Stimulated activated memory B cell treated with anti-CD40 and anti-IgM and Interleukin-4, amounts not matched to agents 10 μg/mL and 1 μg/mL and 100 μg/mL, for 72 hours (primary cell): ENCODE measurements at places on chromosomes 4 and X.
A peak's percentile ranks its signal among the peaks of the same experiment; 100 is the strongest.

GRCh38 chrX:538311-538710 lies 92.3 kb upstream of the SHOX start:
- H3K4me3 ChIP-seq = no peak overlapping the region
- H3K4me1 ChIP-seq = no peaks in the 10 kb centered on the region
- H3K27me3 ChIP-seq = peaks cover 11% of the 10 kb centered on the region
- no peak overlapping the region for H3K27ac ChIP-seq
- no peaks in the 10 kb centered on the region for H3K36me3 ChIP-seq

- H3K27me3 ChIP-seq = no peaks in the 10 kb centered on the region
- no peak for ATAC-seq
- no peak overlapping the region for H3K27ac ChIP-seq
- no peak overlapping the region for H3K4me3 ChIP-seq
- H3K36me3 ChIP-seq = no peaks in the 10 kb centered on the region
Measured at GRCh38 chrX:115687595-115687994, 126.6 kb downstream of the PLS3 start.

GRCh38 chr4:129578336-129578735 lies 482.4 kb downstream of the C4orf33 start:
- no peaks in the 10 kb centered on the region for H3K4me1 ChIP-seq
- H3K27ac ChIP-seq = no peak overlapping the region
- ATAC-seq = no peak
- H3K4me3 ChIP-seq = no peak overlapping the region

DNA sequence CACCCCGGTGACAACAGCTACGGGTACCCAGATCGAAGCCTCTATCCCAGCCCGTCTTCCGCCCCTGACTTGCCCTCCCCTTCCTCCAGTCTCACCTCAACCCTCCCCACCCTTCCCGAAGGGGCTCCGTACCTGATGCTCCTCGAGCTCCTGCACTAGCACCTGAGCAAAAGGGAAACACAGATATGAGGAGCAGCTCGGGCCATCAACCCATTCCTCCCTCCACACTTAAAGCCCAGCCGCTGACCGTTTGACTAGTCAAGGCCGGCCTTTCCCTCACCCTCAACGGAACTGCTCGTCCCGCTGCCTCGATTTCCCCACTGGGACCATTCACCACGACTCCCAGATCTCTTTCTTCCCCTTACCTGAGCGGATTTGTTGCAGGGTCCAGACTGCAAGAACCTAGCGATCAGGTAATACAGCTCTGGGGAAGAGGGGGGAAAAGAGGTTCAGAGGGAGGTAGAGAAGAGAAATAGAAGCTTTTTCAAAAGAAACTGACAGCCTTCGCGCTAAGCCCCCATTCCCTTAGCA lies 731 bp downstream of the BRWD3 start:
- peak overlapping the region; percentile 93 for H3K4me3 ChIP-seq
- peaks cover 11% of the 10 kb centered on the region for H3K4me1 ChIP-seq
- ATAC-seq = no peak

DNA sequence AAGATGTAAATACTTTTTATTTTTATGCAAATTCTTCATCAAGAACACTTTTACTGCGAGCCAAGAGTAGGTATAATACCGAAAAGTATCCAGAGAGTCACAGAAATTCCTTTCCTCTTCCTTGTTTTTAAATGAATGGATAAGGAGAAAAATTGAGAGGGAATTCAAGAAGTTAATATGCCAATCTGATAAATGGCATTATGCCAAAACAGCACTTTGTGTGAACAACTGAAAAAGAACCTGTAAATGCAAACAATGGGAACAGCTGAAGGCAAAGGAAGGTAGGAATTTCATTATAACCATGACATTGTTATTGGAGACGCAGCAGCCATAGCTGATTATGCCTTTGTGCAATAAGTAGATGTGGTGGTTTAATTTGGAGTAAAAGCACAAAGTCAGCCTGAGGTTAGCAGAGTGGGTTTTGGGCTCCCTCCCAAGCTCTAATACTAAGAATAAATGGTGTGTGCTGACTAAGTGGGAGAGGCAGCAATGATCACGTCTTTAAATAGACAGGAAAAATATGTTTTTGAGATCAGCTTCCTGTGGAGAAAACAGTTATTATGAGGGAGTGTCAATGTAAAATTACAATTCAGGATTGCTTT lies 209.8 kb upstream of the NDST4 start:
- H3K4me3 ChIP-seq = no peak overlapping the region
- no peak overlapping the region for H3K27ac ChIP-seq
- H3K27me3 ChIP-seq = no peaks in the 10 kb centered on the region
- H3K36me3 ChIP-seq = no peaks in the 10 kb centered on the region
- no peaks in the 10 kb centered on the region for H3K4me1 ChIP-seq

- H3K4me1 ChIP-seq = no peaks in the 10 kb centered on the region
- no peaks in the 10 kb centered on the region for H3K36me3 ChIP-seq
- H3K27ac ChIP-seq = no peak overlapping the region
- peaks cover 12% of the 10 kb centered on the region for H3K27me3 ChIP-seq
Measured at GRCh38 chr4:89196056-89196674, 84.8 kb downstream of the TIGD2 start.

DNA sequence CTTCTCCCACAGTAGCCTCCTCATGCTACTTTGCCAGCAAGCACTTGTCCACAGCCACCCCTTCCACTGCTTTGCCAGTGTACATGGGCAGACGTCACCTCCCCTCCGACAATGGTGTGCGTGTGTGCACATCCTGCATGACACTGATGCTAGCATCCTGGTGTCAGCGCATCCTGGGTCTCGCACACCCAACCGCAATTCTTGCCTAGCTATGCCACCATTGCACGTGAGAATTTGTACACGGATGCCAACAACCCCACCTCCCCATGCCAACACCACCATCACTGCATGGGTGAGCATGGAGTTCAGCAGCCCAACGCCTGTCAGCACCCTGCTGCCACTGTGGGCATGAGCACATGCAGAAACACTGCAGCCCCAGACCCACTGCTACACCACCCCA lies 550.0 kb downstream of the STPG2 start:
- H3K27me3 ChIP-seq = no peaks in the 10 kb centered on the region
- no peak overlapping the region for H3K27ac ChIP-seq
- peak; percentile 34 for ATAC-seq
- no peaks in the 10 kb centered on the region for H3K36me3 ChIP-seq

GRCh38 chrX:138875472-138875871 lies 164.0 kb upstream of the FGF13 start:
- H3K4me3 ChIP-seq = no peak overlapping the region
- no peaks in the 10 kb centered on the region for H3K36me3 ChIP-seq
- ATAC-seq = no peak
- H3K27me3 ChIP-seq = no peaks in the 10 kb centered on the region
- H3K4me1 ChIP-seq = no peaks in the 10 kb centered on the region

GRCh38 chrX:22037911-22038537 lies 5.9 kb downstream of the PHEX start:
- no peak overlapping the region for H3K4me3 ChIP-seq
- H3K4me1 ChIP-seq = peaks cover 7% of the 10 kb centered on the region
- H3K27me3 ChIP-seq = no peaks in the 10 kb centered on the region
- H3K27ac ChIP-seq = no peak overlapping the region
- no peak for ATAC-seq

- no peaks in the 10 kb centered on the region for H3K36me3 ChIP-seq
- H3K4me3 ChIP-seq = no peak overlapping the region
- H3K27ac ChIP-seq = peak overlapping the region; percentile 53
- H3K27me3 ChIP-seq = no peaks in the 10 kb centered on the region
- H3K4me1 ChIP-seq = peaks cover 67% of the 10 kb centered on the region
- ATAC-seq = no peak
Measured at GRCh38 chr4:6913350-6913905, 3.8 kb downstream of the TBC1D14 start.

GRCh38 chr4:163111588-163111987 lies 55.1 kb downstream of the NAF1 start:
- ATAC-seq = no peak
- no peak overlapping the region for H3K4me3 ChIP-seq
- no peaks in the 10 kb centered on the region for H3K27me3 ChIP-seq
- peak overlapping the region; percentile 8 for H3K27ac ChIP-seq
- H3K36me3 ChIP-seq = peaks cover 34% of the 10 kb centered on the region
- peaks cover 14% of the 10 kb centered on the region for H3K4me1 ChIP-seq

GRCh38 chrX:79466636-79467035 lies 99.5 kb upstream of the ITM2A start:
- no peaks in the 10 kb centered on the region for H3K36me3 ChIP-seq
- H3K4me3 ChIP-seq = no peak overlapping the region
- no peaks in the 10 kb centered on the region for H3K27me3 ChIP-seq
- no peak overlapping the region for H3K27ac ChIP-seq
- no peak for ATAC-seq
- H3K4me1 ChIP-seq = no peaks in the 10 kb centered on the region

DNA sequence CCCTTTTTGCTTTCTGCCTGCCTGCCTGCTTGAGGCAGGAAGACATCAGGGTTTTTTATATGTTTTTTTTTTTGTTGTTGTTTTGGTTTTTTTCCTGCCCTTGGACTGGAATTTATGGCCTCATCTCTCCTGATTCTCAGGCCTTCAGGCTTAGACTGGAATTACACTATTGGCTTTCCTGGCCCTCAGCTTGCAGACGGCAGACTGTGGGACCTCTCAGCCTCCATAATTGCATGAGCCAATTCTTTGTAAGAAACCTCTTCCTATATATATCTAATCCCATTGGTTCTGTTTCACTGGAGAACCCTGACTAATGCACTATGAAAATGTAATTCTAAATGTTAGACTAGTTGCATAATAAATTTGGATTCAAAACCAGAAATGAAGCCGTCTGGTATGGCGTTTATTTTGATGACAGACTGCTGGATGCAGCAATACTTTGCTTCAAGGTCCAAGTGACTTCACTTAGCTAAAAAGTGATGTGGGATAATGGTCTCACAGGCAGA lies 59.0 kb downstream of the SEL1L3 start:
- H3K27ac ChIP-seq = no peak overlapping the region
- no peak overlapping the region for H3K4me3 ChIP-seq
- H3K27me3 ChIP-seq = no peaks in the 10 kb centered on the region

DNA sequence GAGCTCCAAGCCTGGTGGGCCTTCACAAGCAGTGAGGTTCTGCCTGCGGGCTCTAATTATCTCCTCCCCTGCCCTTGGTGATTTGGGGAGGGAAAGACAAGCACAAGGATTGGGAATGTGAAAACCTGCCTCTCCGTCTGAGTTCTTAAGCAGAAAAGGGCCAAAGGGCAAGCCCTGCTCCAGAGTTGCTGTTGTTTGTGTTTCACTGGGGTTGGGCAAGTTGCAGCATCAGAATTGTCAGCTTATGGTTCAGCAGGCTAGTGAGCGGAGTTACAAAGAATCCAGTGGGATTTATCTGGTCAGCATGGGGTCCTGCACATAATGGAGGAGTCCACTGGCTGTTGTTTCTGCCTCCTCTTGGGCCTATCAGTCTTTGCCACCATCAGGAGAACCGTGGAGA lies 60.5 kb downstream of the NHS start:
- ATAC-seq = no peak
- H3K36me3 ChIP-seq = no peaks in the 10 kb centered on the region
- H3K4me1 ChIP-seq = no peaks in the 10 kb centered on the region
- no peaks in the 10 kb centered on the region for H3K27me3 ChIP-seq
- H3K27ac ChIP-seq = no peak overlapping the region

- no peaks in the 10 kb centered on the region for H3K27me3 ChIP-seq
- no peak overlapping the region for H3K27ac ChIP-seq
- ATAC-seq = no peak
- H3K4me3 ChIP-seq = no peak overlapping the region
- H3K36me3 ChIP-seq = no peaks in the 10 kb centered on the region
- no peaks in the 10 kb centered on the region for H3K4me1 ChIP-seq
Measured at GRCh38 chr4:188023682-188024081, 28.1 kb downstream of the ZFP42 start.

DNA sequence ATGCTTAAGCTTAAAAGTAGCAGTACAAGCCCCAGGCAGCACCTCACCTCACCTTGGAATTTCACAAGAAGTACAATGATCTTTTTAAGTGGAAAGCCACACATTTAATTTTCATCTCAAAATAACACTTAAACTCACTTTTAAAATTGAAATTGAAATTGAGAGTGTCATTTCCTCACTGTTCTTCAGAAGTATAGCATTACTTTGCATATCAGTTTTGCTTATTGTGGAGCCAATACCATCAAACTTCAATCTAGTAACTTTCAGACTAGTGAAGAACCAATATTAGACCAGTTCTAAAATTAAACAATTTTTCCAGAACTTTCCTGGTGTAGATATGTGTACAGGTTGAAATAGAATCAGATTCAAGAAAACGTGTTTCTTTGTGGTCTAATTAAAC lies 242.4 kb downstream of the NDST4 start:
- no peaks in the 10 kb centered on the region for H3K36me3 ChIP-seq
- ATAC-seq = no peak
- no peak overlapping the region for H3K4me3 ChIP-seq
- no peak overlapping the region for H3K27ac ChIP-seq
- no peaks in the 10 kb centered on the region for H3K27me3 ChIP-seq

DNA sequence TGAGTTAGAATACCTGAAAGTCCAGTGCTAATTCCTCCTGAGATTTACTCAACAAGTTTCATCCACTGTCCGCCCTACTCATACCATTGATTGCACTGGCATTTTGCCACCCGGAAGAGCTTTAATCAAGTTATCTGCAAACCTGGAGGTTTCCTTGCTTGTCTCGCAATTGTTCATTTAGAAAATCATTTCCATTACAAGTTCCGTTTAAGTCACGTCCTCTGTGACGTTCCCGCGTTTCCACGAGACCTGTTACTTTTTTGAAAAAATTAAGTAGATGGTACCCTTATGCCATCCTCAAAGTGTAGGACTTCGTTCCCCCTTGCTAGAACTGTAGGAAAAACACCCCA lies 761 bp upstream of the FRYL start:
- H3K36me3 ChIP-seq = no peaks in the 10 kb centered on the region
- peaks cover 40% of the 10 kb centered on the region for H3K4me1 ChIP-seq
- no peak for ATAC-seq
- peak overlapping the region; percentile 81 for H3K4me3 ChIP-seq

DNA sequence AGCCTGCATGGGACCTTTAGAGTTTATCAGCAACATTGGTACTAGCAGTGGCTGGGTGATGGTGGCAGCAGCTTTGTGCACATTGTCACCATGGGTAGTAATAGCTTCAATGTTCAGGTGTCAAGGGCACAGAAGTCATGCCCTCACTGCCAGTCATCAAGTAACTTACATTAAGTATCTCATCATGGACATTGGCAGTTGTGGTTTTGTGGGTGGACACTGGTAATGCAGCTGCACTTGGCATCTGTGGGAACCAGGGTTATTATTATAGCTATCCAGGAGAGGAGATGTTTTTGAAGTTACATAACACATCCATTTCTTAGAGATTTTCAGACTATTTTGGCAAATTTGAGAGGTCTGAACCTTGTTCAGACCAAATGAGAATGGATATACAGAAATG lies 243.2 kb upstream of the NOCT start:
- no peaks in the 10 kb centered on the region for H3K27me3 ChIP-seq
- H3K4me3 ChIP-seq = no peak overlapping the region
- no peak for ATAC-seq
- peaks cover 6% of the 10 kb centered on the region for H3K4me1 ChIP-seq
